ENCODE measurements at places on chromosomes 3 and 15.

- DNase-seq = no peak
Observed at GRCh38 chr3:30619318-30619717, 12.9 kb downstream of the TGFBR2 start.

- no peak for DNase-seq
Observed at GRCh38 chr15:63344731-63345390, 36.8 kb downstream of the CA12 start.

DNA sequence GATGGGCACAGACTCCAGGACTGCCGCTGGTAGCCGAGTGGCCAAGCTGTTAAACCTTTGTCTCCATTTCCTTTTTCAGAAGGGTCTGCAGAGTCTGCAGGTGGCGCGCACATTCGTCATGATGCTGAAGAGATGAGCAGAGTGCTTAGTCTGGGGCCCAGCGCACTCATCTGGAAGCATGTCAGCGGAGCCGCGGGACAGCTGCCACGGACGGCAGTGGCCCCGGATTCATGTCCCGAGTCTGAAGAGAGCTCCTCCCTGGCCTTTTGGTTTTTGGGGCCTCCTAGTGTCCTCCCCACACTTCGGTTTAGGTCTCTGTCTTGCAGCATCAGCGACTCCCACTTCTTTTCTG is 42.6 kb downstream of the KLHL25 start:
- no peak for DNase-seq

- DNase-seq = peak; percentile 99
Observed at GRCh38 chr3:59327376-59327808, 277.6 kb upstream of the CFAP20DC start.

DNA sequence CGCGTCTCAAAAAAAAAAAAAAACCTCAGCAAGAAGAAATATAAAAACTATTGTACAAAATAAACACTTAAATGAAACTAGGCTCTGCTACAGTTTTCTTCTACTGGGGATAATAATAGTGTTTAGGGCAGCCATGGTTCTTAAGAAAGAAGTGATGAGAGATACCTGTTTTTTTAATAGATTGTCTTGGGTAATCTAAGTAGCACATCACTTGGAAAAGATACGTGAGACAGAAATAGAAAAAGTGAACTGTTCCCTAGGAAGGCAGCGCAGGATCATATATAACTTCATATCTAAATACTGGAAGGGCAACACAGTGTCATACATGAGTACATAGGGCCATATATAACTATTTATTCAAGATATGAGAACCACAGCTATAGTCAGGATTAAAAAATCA is 11.9 kb downstream of the GOLGB1 start:
- no peak for DNase-seq

GRCh38 chr15:25172691-25173090 is 217.9 kb downstream of the SNRPN start:
- DNase-seq = no peak

- DNase-seq = no peak
Observed at GRCh38 chr3:153087595-153088566, 74.1 kb upstream of the RAP2B start.

- DNase-seq = peak; percentile 79
Observed at GRCh38 chr3:8767667-8768363, 1.6 kb downstream of the OXTR start.

- DNase-seq = peak; percentile 73
Observed at GRCh38 chr3:44976002-44976815, at the start of the genes EXOSC7 and ZDHHC3. TSS of gene EXOSC7 (plus strand) at chr3:44976244. CDS start at chr3:44976278, 34 bp downstream. TSS of gene ZDHHC3 (minus strand) at chr3:44976174. CDS start at chr3:44959436, 16,738 bp downstream.

DNA sequence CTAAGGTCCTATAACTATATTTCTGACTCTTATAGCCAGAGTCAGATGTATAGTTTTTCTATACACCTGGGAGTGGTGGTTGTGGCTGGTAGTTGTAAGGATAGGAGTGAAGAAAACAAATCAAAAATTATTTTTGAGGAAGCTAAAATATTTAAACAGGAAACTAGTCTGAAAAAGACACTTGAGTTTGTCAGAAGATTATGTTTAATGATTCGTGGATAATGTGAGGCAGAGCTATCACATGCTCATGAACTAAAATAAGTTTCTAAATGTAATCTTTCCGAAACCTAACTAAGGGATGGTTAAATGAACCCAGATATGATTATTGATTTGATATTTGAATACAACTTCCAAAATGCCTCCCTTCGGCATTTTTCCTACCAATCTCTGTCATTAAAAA is 30.4 kb downstream of the GABRR3 start:
- DNase-seq = no peak

DNA sequence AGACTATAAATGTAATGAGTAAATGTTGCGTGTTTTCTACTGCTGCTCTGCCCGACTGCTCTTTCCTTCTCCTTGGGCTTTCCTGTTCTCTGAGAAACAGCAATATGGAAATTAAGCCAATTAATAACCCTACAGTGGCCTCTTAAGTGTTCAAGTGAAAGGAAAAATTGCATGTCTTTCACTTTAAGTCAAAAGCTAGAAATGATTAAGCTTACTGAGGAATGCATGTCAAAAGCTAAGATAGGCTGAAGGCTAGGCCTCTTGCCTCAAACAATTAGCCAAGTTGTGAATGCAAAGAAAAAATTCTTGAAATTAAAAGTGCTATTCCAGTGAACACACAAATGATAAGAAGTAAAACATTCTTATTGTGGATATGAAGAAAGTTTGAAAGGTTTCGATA is 55.0 kb downstream of the ATP2C1 start:
- DNase-seq = no peak

DNA sequence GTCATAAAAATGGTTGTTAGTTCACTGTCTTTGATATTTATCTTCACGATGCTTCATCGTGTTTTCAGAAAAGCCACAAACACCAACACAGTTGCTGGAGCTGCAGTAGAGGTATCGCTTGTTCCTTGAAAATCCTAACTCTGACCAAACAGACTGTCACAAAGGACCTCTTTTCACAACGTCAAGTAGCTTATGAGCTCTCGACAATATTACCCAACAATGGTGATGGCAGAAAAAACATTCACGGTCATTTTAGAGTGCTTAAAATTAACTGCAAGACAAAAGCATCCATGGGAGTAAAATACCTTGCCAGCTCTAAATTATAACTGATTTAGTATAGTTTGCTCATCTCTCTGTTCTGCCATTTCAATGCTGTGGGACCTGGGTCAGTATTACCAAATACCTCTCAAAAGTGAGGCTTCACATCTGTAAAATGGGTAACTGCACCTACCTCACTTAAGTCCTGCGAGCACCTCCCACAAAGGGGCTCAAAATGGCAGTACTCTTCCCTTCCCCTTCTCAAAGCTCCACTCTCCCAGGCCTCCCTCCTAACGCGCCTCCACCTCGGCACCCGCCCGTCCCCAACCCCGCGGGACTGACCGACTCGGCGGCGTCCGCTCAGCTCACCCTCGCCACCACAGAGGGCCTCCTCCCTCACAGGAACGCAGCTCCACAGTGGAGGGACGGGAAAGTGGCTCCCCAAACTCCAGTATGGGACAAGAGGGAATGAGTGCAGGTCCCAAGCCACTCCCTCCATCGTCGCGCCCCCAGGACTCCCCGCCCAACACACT is 546 bp downstream of the TRIM59 start:
- DNase-seq = peak; percentile 40

- DNase-seq = no peak
Observed at GRCh38 chr3:11306817-11307589, 34.8 kb downstream of the ATG7 start.

- DNase-seq = no peak
Observed at GRCh38 chr3:134608771-134609435, 41.9 kb downstream of the KY start.

DNA sequence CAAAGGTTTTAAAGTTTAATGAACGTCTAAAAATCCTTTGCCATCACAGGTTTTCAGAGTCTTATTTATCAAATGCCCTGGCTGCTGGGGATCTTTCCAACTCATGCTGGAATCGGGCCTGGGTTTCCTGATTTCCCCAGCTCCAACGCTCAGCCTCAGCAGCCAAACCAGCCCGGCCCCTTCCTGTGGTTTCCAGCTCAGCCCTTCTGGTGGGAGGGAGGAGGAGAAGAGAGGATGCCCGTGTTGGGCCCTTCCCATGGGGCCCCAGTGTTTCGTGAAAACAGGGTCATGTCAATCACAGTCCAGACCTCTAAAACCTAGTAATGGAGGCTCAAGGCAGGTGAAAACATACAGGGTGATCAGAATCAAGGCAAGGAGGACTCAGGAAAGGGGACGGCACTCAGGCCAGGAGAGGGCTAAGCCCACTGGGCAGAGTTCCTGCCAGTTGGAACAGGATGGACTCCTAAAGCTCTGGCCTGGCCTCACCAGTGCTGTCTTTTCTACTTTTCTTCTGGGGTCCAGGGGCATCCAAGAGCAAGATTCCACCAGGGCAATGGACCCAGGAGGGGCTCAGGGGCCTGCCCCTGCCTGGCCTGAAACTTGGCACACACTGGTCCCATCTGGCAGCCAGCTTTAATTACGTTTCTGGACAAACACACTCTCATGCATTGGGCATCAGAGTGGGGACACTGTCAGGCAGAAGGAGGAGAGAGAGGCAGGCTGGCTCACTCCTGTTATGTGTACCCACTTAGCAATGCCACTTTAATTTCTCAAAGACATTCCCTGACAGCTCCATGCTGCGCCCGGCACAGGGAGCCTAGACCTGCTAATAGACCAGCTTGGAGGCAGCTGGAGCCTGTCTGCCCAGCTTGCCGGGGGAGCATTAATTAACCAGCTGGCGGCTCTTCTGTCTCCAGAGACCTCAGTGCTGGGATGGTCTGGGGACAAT is 194.6 kb downstream of the FAM43A start:
- DNase-seq = no peak

GRCh38 chr3:33083958-33084357 is 13.0 kb downstream of the GLB1 start:
- DNase-seq = no peak

- peak; percentile 77 for DNase-seq
Observed at GRCh38 chr3:167406876-167407492, 26.9 kb upstream of the ZBBX start.

DNA sequence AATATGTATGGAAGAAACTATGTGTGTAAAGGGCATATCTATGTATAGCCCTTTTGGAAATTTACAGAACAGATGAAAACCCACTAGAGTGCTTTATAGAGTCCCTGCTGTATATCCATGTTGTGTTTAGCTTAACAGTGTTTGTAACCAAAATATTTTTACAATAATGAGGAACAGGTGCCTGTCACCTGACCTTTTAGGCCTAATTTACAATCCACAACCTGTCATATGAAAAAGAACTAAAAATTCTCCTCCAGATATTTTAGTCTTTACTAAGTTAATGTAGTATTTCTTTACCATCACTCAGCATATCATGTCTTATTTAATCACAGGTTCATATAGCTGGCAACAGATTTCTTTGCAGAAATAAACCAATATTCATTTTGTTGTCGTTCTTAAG is 16.4 kb upstream of the SATB1 start:
- no peak for DNase-seq

GRCh38 chr3:1087066-1087560 is 5.7 kb upstream of the CNTN6 start:
- DNase-seq = peak; percentile 64

GRCh38 chr3:100789579-100789978 is 80.3 kb downstream of the TFG start:
- peak; percentile 38 for DNase-seq

GRCh38 chr3:152315623-152316022 is 46.9 kb downstream of the MBNL1 start:
- DNase-seq = no peak

DNA sequence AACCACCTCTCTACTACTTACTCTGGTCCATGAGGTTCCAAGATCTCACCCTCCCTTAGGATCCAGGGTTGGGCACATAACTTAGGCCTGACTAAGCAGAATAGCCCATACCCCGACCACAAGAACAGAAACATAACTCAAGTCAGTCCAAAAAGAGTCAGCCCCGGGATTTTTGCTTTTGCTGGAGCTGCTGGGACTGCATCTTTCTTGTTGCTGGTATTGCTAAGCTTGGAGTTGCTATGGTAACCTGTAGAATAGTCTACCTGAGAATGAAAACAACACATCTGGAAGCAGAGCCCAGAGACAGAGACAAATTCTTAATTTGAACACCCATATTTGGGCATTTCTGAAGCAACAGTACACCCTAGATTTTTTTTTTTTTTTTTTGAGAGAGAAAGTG is 6.5 kb downstream of the RUBCN start:
- DNase-seq = peak; percentile 73

DNA sequence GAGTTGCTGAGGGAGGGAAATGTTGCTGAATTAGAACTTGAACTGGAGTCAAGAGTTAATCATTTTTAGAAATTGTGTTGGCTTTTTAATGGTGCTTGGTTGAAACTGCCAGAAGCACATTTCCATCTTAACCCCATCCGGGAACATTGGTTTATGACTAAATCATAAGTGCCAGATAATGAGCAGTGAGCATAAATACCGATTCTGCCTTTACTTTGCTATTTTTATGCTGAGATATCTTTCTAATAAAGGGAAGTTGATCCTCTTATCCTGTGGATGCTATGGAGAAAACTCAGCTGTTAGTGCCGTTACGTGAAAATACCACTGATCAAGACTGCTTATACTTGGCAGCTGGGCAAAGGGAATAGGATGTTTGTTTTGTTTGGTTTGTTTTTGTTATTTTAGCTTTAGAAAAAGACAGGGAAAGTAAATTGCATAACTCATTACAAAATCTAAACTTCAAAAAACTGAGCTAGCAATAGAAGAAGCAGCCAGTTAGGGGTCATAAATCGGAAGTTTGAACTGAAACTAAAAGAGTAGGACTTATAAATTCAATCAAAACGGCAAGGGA is 813.1 kb downstream of the NAALADL2 start:
- DNase-seq = no peak

GRCh38 chr3:74631351-74632140 is 17.1 kb upstream of the CNTN3 start:
- DNase-seq = no peak

DNA sequence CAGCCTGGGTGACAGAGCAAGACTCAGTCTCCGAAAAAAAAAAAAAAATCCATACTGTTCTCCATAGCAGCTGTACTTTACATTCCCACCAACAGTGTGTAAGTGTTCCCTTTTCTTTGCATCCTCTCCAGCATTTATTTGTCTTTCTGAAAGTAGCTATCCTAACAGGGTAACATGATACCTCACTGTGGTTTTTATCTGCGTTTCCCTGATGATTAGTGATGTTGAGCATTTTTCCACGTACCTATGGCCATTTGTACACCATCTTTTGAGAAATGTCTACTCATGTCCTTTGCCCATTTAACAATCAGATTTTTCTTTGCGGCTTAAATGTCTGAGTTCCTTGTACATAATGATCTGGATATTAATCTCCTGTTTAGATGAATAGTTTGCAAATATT is 119.3 kb downstream of the RFX7 start:
- DNase-seq = no peak

DNA sequence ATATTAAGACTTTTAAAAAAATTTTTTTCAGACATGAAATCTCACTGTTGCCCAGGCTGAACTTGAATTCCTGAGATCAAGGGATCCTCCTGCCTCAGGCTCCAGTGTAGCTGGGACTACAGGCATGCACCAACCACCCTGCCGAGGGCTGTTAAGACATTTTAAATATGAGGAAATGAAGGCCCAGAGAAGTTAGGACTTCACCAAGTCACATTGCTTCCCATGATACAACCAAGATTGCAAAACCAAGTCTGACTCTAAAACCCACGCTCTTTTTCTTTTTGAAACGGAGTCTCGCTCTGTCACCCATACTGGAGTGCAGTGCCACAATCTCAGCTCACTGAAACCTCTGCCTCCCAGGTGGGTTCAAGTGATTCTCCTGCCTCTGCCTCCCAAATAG is 28.0 kb downstream of the PTPN9 start:
- DNase-seq = no peak

All from bronchial epithelial cell (primary cell).